GM04504 (cell line): ENCODE measurements at places on chromosomes 3 and 15.
A peak's percentile ranks its signal among the peaks of the same experiment; 100 is the strongest.

DNA sequence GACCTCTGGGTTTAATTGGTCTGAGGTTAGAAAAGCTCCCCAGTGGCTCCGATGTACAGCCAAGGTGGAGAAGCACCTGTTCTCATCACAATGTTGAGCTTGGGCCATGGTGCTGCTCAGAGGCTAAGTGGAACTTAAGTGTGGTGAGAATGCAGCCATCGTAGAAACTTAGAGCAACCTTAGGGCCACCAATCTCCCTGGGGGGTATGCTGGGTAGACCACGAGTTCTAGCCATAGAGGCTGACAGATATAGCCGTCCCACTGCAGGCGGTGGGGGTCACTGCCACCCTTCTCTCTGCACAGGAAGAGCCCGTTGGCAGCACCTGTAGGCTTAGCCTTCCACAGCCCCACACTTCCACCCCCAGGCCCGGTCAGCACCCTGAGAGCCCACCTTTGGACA lies 38.0 kb downstream of the MGLL start:
- DNase-seq = no peak

GRCh38 chr3:140128217-140128616 lies 193.2 kb downstream of the CLSTN2 start:
- DNase-seq = no peak

GRCh38 chr15:95559875-95560394 lies 770.6 kb upstream of the NR2F2 start:
- peak; percentile 81 for DNase-seq

GRCh38 chr3:58307639-58308215 lies 1.4 kb downstream of the HTD2 start:
- peak; percentile 28 for DNase-seq

- peak; percentile 7 for DNase-seq
Measured at GRCh38 chr3:74287557-74287956, 326.9 kb downstream of the CNTN3 start.

DNA sequence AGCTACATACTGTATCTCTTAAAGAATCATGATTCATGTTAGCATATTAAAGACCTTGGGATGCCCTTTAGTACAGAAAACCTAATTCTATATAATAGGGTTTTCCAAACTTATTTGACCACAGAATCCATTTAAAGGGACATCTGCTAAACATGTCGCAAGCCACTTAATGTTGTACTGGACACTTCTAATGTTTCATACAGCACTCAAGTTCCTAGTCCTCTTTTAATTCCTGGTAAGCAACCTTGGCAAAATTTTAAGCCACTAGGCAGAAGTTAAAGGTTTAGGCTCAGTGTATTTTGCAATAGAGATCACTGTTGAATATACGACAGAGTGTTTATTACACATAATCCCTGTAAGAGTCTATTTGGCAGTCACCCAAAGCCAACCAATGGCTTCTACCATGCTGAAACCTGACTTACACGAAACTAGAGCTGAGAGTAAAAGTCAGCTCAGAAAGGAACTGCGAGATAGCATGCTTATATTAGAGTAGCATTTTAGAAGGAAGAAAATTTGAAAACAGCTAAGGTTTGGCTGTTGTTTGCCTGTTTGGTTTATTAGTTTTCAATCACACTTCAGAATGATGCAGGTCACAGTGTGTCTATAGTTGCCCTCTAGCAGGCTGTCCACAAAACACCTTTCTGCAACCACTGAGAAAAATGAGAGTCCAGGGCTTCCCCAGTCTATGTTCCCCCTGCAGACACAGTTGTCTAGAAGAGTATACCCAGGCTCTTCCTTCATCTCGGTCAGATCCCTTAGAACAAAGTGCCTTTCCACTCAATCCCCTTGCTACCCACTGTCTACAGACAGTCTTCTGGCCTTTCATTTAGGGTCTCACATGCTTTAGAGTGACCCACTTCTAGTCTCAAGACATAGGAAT lies 104.4 kb downstream of the FMN1 start:
- peak; percentile 28 for DNase-seq

DNA sequence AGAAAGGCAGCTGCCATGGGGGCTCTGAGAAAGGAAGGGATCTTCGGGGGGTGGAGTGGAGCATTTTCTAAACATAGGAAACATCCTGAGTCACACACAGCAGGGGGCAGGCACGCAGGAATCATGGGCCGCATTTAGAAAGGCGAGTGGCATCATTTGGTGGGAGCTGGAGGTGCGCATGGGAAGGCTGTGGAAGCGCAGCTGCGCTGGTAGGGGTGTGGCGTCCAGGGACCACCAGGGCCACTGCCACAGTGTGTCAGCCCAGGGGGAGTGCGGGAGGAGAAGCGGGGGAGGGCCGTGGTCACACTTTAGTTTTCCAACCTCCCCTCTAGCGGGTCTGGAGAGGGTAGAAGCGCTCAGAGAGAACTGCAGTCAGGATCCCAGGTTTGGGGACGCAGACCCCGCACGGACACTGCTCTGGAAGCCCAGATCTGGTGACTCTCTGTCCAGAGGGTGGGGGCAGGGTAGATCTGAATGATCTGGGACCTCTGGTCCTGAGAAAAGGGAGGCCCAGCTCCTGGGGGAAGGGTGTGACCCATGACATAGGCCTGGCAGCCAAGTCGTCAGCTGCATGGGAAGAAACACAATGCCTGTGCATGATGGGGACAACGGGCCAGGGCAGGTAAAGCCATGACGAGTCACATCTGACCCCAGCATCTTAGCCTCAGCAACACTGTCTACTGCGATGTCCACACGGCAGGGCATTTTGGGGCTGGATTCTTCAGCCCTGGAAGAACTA lies 88.0 kb upstream of the IQSEC1 start:
- no peak for DNase-seq

- DNase-seq = no peak
Measured at GRCh38 chr3:116341899-116342298, 103.4 kb downstream of the LSAMP start.
